ENCODE measurements at places on chromosomes 7 and 10.

GRCh38 chr7:30162622-30163124 is 27.9 kb downstream of the MTURN start:
- DNase-seq = peak; percentile 40

- no peak for DNase-seq
These were observed 776.4 kb upstream of the AUTS2 start for GRCh38 chr7:68821846-68822245.

- DNase-seq = no peak
These were observed 46.9 kb upstream of the LYZL1 start for GRCh38 chr10:29241925-29242324.

DNA sequence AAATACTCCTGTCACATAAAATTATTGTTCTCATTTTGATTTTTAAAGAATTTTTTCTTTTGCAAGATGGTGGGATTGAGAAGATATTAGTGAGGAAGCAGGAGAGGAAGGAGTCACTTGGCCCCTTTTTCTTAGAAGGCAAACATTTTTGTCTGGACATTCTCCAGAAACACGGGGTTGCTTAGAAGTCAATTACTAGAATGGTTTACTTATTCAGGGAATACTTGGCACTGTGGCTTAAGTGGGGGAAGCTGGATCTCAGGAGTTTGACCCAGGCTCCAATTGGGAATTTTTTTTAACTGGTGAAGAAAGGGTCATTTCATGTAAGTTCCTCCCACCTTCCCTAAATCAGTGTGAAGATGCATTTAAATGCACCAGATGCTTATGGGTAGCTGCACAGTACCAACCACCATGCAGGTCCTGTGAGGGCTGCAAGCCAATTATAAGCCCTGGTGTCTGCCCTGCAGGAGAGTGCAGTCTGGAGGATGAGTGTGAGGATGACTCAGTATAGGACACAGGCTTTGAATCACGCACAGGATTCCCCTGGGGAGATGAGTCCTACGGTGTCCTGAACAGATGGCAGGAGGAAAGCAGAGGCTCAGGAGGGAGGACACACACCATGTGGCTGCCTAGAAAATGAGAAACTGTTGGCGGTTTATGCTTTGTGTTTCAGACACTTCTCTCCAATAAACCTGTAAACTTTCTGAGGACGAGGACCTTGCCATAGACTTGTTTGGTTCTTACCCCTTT is 299.1 kb downstream of the PLXNA4 start:
- no peak for DNase-seq

DNA sequence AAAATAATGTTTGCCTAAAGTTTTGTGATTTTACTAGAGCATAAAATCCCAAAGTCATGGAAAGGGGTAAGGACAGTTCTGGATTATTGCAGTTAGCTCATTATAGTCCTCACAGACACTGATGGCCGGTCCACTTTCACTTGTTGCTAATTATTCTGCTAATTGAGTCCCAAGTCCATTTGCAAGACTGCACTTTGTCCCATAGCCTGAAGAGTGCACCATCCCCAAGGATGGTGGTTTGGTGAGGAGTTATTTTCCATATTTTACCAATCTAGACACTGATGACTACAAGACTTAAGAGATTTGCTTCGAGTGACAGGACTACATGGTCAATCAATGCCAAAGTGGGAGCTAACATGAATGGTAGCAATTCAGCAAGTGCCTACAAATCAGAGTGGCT is 181.8 kb upstream of the CACNA2D1 start:
- DNase-seq = no peak

- DNase-seq = no peak
These were observed 31.8 kb downstream of the CRHR2 start for GRCh38 chr7:30650421-30650808.

DNA sequence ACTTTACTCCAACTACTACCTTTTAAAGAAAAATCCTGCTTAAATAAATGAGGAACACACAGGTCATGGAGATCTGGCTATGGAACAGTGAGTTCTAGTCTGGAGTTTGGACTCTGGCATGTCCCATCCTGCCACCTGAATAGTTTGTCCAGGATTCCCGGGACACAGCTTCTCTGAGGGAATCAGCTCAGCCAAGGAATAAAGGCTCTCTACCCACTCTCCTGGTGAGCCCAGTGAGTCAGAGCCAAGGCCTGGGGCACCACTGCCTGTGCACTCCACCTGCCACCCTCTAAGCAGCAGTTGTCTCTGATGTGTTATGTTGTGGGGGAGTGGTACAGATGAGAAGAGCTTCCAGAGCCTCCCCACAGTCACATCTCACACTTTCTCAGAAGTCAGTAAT is 113.5 kb downstream of the HTR5A start:
- no peak for DNase-seq

DNA sequence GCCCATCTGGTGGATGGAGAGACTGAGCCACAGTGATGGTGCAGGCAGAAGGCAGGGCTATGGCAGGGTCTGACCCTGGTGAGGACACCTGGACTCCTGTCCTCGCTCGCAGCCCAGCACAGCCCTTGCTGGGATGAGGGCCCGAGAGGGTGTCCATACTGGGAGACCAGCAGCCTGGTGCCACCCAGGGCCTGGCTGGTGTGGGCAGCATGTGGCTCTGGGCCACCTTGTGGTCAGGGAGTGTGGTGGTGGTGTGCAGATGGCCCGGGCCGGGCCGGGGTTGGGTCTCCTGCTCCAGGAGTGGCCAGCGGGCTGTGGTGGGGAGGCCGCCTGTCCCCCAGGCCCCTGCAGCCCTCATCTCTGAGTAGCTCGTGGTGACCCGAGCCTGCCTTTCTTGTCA is 14.9 kb downstream of the ADCY1 start:
- no peak for DNase-seq

- no peak for DNase-seq
These were observed 87.2 kb upstream of the ZNF32 start for GRCh38 chr10:43735907-43736306.

- DNase-seq = no peak
These were observed 113.6 kb downstream of the RNF32 start for GRCh38 chr7:156754201-156754600.

- no peak for DNase-seq
These were observed 48.8 kb upstream of the OPALIN start for GRCh38 chr10:96407560-96408069.

- DNase-seq = no peak
These were observed 9.0 kb upstream of the RSBN1L start for GRCh38 chr7:77687100-77687746.

DNA sequence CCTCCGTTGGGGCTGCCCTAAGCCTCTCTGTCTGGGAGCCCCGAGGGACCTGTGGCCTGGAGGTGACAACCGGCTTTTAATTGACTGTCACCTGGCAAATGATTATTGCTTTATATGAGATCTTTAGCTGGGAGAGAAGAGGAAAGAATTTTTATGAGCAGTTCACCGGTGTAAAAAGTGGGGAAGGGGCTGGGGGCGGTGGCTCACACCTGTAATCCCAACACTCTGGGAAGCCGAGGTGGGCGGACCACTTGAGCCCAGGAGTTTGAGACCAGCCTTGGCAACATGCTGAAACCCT is 2.6 kb upstream of the COX19 start:
- no peak for DNase-seq

- DNase-seq = no peak
These were observed 176.0 kb downstream of the SKAP2 start for GRCh38 chr7:26688388-26688787.

DNA sequence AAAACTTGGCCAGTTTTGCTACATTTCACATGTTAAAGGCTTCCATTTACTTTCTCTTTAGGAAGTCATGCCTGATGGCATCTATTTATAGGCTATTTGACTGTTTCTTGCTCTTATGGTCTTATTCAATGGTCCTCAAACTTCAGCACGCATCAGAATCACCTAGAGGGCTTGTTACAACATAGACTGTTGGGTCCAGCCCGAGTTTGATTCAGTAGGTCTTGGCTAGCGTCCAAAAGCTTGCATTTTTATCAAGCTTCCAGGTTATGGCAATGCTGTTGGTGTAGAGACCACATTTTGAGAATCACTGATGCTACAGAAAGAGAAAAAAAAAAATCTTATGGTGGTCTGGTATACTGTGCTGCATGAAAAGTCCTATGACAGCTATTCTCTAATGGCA is 51.9 kb downstream of the MTPN start:
- peak; percentile 18 for DNase-seq

DNA sequence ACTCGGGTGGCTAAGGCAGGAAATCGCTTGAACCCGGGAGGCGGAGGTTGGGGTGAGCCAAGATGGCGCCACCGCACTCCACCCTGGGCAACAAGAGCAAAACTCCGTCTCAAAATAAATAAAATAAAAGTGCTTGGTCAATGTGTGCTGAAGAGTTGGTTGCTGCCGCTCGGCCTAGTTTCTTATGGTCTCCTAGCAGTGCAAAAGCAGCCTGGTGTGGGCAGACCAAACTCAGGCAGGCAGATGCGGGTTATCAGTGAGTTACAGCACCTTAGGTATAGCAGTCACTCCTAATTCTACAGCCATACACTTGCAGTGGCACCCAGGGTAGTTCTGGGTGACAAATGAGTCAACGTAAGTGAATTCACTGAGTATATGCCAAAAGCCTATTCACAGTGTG is 22.6 kb downstream of the HSPB1 start:
- DNase-seq = no peak
